Ascending aorta (tissue), 2 donors: ENCODE measurements at places on chromosomes 7 and 10. TPM values are rescaled to one million over a fixed set of nuclear protein-coding genes. Genes with fewer than 3 reads are reported as not detected.

GRCh38 chr10:12501841-12502525, 152.6 kb downstream of the CAMK1D start:
- no peaks in the 10 kb centered on the region for H3K36me3 ChIP-seq
- DNase-seq: peak; percentile 59
- H3K4me3 ChIP-seq: no peak overlapping the region
- H3K27ac ChIP-seq: no peak overlapping the region
- H3K4me1 ChIP-seq: peaks cover 9% of the 10 kb centered on the region

GRCh38 chr7:94933256-94933990, 26.0 kb downstream of the PPP1R9A start:
- H3K36me3 ChIP-seq: no peaks in the 10 kb centered on the region
- H3K4me3 ChIP-seq: no peak overlapping the region
- H3K27ac ChIP-seq: no peak overlapping the region
- H3K4me1 ChIP-seq: no peaks in the 10 kb centered on the region
- no peak for DNase-seq

GRCh38 chr7:26081638-26082037, 70.4 kb upstream of the NFE2L3 start:
- no peak for DNase-seq
- no peak overlapping the region for H3K4me3 ChIP-seq
- no peaks in the 10 kb centered on the region for H3K36me3 ChIP-seq
- H3K27ac ChIP-seq: no peak overlapping the region

- no peaks in the 10 kb centered on the region for H3K4me1 ChIP-seq
- no peak overlapping the region for H3K4me3 ChIP-seq
- no peaks in the 10 kb centered on the region for H3K36me3 ChIP-seq
- no peaks in the 10 kb centered on the region for H3K27me3 ChIP-seq
Measured at GRCh38 chr10:121509112-121509511, 89.1 kb downstream of the FGFR2 start.

DNA sequence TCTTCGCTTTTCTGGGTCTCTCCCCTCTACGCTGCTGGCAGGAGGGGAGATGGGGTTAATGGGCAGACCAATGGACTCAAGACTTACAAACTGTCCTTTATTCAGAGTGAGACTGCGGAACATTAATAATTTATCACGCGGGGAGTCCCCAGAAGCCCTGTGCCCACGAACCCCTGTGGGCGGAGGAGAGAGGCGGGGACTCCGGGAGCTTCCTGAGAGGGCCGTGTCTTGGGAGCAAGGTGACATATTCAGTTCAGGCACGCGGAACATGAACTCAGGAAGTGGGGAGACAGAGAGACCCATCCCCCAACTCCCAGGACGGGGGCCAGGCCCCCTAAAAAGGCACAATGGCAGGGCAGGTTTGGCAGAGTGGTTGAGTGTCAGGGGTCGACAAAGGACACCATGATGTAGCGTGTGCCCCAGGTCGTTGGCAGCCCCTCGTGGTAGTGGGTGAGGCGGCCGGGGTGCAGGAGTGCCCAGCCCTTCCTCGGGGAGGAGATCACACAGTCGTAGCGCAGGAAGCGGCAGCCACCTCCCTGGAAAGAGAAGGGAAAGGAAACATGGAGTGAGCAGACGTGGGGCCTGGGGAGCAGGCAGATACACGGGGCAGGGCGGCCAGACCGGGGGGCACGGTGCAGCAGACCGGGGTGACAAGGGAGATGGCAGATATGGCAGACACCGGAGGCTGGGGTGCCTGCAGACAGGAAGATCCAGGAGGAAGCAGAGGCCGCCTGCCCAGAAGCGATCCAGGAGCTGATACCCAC, 5.2 kb upstream of the MOGAT3 start:
- no peak overlapping the region for H3K27ac ChIP-seq
- peaks cover 2% of the 10 kb centered on the region for H3K4me1 ChIP-seq
- H3K4me3 ChIP-seq: no peak overlapping the region
- peaks cover 8% of the 10 kb centered on the region for H3K27me3 ChIP-seq

DNA sequence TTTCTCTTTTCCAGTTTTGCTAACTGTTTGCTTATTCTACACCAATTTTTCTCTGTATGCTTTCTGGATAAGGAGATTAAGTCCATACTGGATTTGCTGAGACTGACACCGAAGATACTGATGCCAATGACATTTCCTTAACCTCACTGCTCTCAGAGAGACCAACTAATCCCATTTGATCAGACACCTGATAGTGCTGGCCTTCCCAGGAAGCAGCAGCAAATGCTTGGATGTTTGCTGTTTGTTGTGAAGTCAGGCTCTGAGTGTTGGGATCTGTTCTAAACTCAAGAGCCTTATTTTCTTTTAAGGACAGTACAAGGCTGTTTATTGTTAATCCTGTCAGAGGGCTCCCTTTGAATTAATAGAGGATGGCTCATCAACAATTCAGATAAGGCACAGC, 143.3 kb downstream of the ANK3 start:
- no peak overlapping the region for H3K27ac ChIP-seq
- DNase-seq: no peak
- no peaks in the 10 kb centered on the region for H3K36me3 ChIP-seq
- H3K4me3 ChIP-seq: no peak overlapping the region
- H3K27me3 ChIP-seq: no peaks in the 10 kb centered on the region
- no peaks in the 10 kb centered on the region for H3K4me1 ChIP-seq

Gene GPR15LG
- not detected for total RNA-seq
